ENCODE measurements at places on chromosomes 13 and 19.

DNA sequence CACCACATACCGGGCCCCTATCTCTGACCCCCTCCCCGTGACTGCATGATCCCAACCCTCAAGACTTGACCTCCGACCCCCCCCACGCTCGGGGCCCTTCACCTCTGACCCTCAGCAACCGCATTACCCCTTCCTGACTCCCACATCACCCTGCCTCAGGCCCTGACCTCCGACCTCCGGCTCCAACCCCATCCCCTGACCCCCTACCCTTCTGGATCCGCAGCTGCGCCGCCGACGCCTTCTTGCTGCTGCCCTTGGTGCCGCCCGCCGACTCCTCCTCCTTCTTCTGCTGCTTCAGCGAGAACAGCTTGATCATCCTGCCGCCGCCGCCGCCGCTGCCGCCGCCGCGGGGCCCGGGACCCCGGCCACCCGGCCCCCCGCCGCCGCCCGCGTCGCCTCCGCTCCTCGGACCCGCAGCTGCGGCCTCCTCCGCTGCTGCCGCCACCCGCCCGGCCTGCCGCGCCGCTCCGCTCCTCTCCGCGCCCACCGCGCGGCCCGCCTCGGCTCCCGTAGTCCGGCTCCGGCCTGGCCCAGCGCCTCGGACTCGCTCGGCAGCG is at the start of gene UBE2M:
Gene UBE2M, minus strand, starts transcription at position 546 of the 557 bp plus-strand sequence. Its CDS starts 230 bp downstream, at position 316.
- peak; percentile 37 for DNase-seq

- DNase-seq: no peak
These were observed 88.3 kb upstream of the TEX29 start for GRCh38 chr13:111232191-111232590.

DNA sequence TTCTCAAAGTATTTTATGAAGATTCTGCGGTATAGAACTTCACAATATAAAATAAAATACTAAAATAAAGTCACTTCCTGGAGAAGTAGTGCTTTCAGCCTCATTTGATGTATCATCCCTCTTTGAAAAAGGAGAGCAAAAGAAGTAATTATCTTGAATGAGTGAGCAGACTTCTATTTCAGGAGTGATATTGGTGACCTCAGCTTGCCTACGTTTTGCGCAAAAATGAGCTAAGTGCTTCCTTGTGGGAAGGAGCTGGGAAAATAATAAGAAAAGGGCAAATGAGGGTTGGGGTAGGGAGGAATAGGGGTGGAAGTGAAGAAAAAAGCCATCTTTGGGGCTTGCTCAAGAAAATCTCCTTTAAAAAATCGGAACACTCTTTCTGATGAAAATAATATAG is 1773.6 kb downstream of the OLFM4 start:
- DNase-seq: no peak

DNA sequence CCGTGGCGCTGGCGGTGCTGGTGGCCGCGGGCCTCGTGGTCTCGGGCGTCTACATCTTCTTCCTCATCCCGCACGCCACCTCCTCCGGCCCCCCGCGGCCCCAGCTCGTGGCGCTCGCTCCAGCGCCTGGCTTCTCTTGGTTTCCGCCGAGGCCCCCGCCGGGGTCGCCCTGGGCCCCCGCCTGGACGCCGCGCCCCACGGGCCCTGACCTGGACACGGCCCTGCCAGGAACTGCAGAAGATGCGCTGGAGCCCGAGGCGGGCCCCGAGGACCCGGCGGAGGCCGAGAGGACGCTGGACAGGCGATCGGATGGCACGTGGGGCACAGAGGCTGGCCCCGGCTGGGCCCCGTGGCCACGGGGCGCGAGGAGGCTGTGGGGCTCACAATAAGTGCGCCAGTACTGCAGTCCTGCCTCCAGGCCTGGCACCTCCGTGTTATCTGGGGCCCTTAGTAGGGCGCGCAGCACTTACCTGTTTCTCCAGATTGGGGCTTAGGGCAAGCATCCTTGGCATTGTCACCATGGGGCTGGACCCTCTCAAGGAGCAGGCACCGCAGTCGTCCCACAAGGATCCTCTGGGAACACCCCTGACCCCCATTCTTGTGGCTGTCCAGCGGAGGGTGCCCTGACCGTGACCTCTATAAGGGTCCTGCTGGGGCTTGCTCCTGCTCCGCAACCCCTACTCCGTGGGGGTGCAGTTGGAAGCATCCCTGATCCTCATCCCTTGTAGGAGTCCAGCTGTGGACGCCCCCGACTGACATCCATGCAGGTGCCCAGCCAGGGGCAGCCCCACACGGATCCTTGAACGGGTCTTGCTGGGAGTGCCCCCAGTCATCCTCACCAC is 1.5 kb downstream of the RNF225 start:
- DNase-seq: no peak

DNA sequence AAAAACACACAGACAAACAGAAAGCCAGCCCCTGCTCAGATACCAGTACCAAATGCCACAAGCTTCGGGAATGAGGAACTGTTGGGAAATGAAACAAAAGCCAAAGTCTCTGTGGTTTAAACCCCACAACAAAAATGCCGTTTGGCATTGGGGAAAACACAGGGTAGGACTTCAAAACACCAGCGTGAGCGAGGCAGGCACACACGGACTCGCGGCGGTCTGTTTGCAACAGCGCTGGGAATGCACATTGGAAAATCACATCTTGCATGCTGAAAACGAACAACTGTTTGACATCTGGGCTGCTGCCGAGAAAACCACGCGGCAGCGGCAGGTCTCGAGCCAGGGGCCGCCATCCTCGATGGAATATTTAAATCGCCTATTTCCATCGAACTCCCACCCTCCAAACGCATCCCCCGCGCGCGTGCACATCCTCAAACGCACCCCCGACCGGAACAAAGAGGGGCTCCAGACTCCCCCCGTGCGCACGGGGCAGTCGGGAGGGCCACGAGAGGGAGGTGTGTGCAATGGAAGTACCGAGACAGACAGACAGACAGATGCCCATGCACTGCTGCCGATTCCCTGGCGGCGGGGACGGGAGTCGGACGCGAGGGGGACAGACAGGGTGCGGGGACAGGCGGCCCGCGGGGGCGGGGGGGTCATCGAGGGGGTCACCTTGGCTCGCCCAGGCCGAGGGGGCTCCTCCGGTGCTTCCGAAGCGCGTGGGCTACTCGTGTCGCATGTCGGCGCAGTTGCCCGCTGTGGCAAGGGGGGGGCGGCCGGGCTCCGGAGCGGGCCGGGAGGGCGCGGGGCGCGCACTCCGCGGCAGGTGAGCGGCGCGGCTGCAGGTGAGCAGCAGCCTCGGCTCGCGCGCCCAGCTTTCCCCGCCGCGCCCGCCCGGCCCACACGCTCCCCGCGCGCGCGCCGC is at the start of gene GPR12:
Gene GPR12, minus strand, starts transcription at position 880 of the 925 bp plus-strand sequence. CDS start 959 bp downstream, outside the sequence.
- no peak for DNase-seq

DNA sequence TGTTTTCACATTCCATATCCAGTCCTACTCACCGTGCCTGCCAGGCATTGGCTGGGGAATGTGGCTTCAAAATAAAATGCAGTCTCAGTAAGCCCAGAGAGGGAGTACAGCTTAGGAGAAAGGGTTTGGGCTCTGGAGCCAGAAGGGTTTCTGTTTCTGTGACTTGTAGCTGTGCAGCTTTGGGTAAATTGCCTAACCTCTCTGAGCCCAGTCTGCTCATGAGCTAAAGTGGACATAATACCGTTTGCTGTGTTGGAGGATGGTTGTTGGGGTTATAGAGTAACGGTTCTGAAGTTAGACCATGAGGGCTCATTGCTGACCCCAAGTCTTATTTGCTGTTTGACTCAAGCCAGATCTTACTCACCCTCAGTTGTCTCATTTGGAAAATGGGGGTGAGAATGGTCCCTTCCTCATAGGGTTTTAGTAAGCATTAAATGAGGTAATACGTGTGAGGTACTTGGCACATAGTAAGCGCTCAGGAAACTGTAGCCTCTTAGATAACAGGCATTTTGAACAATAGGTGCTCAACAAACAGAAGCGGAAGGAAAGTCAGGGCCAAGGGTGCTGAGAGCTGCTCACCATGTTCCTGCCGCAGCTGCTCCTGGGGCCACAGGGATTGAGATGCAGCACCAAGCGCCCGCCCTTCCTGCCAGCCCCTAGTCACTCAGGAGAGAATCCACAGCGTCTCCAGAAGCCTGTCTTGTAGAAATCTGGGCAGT is 45.5 kb downstream of the C13orf42 start:
- DNase-seq: no peak

DNA sequence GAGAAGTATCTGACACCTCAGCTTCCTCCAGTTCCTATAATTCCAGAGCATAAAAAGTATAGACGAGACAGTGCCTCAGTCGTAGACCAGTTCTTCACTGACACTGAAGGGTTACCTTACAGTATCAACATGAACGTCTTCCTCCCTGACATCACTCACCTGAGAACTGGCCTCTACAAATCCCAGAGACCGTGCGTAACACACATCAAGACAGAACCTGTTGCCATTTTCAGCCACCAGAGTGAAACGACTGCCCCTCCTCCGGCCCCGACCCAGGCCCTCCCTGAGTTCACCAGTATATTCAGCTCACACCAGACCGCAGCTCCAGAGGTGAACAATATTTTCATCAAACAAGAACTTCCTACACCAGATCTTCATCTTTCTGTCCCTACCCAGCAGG is 3.1 kb downstream of the KLF5 start:
- no peak for DNase-seq

- no peak for DNase-seq
These were observed 47.8 kb upstream of the C1QTNF9 start for GRCh38 chr13:24261566-24261965.

DNA sequence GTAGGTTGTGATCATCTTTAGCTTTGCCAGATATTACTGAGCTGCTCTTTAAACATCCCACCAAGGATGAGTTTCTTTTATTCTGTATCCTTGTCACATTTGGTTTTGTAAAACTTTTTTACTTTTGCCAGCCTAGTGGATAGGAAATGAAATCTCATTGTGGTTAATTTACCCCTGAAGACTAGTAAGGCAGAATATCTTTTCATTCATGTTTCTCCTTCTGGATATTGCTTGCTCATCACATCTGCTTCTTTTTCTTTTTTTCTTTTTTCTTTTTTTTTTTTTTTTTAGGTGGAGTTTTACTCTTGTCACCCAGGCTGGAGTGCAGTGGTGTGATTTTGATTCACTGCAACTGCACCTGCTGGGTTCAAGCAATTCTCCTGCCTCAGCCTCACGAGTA is 31.3 kb downstream of the SIPA1L3 start:
- DNase-seq: no peak

GRCh38 chr19:43739439-43740235 is 15.1 kb downstream of the SMG9 start:
- DNase-seq: no peak

GRCh38 chr19:48874303-48875135 is 2.3 kb downstream of the PPP1R15A start:
- DNase-seq: peak; percentile 87

GRCh38 chr13:93529961-93530360 is 303.4 kb downstream of the GPC6 start:
- DNase-seq: peak; percentile 39

GRCh38 chr13:57418067-57418677 is 213.4 kb upstream of the PCDH17 start:
- DNase-seq: no peak

DNA sequence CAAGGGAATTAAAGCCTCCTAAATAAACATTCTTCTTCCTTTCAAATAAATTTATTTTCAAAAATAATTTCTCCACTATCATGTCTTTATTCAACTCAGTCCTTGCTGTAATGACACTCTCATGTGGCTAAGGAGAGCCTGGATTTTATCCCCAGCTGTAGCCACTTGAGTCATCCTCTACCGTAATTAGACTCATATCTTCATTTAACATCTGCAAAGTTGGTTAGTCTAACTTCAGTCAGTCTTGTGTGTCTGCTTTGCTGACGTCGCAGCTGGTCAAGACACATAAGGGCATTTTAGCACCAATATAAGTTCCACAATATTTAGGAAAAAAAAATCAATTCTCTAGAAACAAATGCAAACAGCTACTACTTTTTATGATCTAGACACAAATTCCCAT is 776.4 kb upstream of the ATXN8OS start:
- no peak for DNase-seq

- DNase-seq: no peak
These were observed 59.5 kb downstream of the ZIC5 start for GRCh38 chr13:99911965-99912566.

- no peak for DNase-seq
These were observed 29.0 kb downstream of the CCDC8 start for GRCh38 chr19:46384396-46384795.

All from fibroblast of mammary gland (primary cell).